ENCODE measurements at places on chromosomes 4 and X.

DNA sequence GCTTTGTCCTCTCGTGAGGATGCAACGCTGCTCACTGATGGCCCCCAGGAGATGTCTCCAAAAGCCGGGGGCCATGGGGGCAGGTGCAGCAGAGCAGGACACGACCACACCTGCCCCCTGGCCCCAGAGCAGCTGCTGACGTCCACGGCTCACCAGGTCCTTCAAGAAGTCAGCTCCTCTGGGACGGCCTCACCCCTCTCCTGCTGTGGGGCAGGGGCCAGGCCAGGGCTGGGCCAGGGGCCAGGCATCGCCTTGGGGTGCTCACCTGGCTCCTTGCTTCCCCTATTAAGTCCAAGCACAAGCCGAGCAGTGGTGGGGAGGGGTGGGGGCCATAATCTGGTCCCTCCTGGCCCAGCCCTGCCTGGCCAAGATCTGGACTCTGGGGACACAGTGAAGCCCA lies 28.6 kb upstream of the MXD4 start:
- no peak for DNase-seq

- DNase-seq = no peak
These were observed 99.0 kb downstream of the CAMK2D start for GRCh38 chr4:113662581-113662980.

GRCh38 chr4:930827-931193 lies 1.3 kb downstream of the GAK start:
- no peak for DNase-seq

- no peak for DNase-seq
These were observed 97.2 kb upstream of the MSX1 start for GRCh38 chr4:4762300-4762699.

- DNase-seq = no peak
These were observed 762.4 kb downstream of the DMD start for GRCh38 chrX:32448945-32449344.

DNA sequence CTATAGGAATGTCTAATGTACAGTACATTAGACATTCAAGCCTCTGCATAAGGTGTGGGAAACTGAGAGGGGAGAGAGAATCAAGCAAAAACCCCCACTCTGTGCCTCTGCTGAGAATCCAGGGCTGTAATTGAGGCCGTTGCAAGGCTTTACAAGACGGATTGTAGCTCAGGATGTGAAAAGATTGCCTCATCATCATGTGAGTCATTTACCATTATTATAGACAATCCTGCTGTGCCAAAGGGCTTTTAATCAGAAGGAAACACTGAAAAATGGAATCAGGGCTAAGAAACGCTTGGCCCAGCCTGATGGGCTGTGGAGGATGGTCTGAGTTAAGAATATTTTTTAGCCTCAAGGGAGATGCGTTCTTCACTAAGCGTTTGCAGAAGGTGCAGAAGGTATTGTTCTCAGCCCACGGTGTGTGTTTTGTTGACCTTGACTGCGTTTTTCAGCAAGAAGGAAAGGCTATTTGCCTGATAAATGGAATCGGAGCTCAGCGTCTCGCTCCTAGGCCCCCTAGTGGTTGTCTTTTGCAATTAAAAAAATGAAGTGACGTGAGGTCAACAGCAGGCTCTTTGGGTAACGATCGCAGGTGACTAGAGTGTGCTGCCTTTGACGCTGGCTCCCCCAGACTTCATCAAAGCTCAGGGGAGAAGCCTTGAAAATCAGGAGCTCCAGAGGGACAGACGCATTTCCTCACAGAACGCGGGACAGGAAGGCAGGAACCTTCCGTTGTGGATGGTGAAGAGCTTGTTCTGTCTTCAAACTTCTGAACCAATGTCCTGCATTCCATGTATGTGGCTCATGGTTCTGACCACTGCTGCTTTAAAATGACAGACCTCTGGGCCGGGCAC lies 18.1 kb upstream of the CHRNA9 start:
- peak; percentile 39 for DNase-seq

DNA sequence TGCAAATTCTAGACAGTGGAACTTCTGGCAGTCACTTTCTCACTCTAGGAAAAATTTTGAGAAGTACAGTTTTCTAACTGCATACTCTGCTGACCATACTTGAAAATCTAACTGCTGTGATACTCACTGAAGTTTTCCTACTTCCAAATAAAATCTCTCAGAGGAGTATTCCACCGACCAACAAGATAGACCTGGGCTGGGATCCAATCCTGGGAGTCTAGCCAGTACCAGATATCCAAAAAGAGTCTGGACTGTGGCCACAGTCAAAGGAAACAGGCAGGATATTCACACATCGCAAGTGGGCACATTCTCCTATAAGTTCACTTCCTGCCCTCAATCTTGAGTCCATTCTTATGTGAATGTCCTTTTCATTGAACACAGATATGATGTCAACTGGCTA lies 1138.7 kb upstream of the PCDH7 start:
- no peak for DNase-seq

- DNase-seq = no peak
These were observed 121.2 kb downstream of the MANBA start for GRCh38 chr4:102639598-102639997.

- DNase-seq = no peak
These were observed 18.6 kb downstream of the TBCK start for GRCh38 chr4:106297245-106298035.

DNA sequence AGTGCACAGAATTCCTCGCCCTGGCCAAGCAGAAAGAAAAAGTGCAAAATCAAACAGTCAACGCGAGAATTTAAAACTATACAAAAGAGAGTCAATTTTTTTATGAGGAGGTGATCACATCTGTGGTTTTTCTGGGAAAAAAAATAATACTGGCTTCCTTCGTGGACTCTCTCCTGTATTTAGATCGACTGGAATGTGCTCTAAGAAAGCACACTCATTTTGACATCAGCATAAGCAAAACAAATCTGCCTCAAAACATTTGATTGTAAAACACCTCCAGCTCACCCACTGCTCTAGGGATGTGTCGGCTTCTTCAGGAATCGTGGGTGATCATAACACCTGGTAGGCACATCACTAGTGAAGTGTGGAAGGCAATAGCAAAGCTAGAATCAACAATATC lies 417.4 kb upstream of the FAT1 start:
- no peak for DNase-seq

- no peak for DNase-seq
These were observed 1012.9 kb downstream of the RAB28 start for GRCh38 chr4:12471193-12471592.

DNA sequence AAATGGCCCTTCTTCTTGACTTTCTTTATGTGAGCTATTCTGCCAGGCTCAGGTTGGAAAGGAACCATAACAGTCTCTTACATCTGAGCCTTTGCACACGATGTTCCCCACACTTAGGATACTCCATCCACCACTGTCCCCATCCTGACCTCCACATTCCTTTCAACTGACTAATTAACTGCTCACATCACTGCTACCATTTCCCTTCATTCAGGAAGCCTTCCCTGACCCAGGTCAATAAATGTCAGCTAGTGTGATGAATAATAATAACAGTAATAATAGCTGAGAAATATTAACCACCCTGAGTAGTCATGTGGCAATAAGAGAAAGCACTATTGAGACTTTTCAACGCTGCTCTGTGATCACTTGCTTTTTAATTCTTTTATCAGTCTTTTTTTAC lies 291.7 kb downstream of the KCNIP4 start:
- no peak for DNase-seq

DNA sequence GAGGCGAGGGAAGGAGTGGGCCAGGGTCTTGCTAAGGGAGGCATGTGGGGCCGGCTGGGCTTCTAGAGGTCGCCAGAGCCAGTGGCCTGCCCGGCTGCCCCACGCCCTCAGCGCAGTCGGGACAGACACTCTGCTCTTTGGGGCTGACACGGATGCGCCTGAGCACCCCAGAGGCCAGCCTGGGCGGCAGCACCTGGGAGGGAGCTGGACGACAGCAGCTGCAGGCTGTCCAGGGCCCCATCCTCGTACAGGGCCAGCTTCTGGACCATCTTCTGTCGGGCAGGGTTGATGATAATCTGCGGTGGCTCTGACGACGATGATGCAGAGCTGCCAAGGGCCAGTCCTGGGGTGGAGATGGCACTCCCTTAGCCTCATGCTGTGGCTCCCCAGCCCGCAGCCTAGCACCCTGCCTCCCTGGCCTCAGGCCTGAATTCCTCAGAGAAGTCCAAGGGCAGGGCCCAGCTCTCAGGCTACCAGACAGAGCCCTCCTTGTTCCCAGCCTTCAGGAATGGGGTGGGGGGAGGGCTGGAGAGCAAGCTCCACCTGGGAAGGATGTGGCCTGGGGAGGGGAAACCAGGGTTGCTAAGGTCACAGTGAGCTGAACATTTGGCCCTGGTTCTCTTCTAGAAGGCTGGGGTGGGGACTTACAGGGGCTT lies 7.2 kb downstream of the IRAK1 start:
- DNase-seq = no peak

DNA sequence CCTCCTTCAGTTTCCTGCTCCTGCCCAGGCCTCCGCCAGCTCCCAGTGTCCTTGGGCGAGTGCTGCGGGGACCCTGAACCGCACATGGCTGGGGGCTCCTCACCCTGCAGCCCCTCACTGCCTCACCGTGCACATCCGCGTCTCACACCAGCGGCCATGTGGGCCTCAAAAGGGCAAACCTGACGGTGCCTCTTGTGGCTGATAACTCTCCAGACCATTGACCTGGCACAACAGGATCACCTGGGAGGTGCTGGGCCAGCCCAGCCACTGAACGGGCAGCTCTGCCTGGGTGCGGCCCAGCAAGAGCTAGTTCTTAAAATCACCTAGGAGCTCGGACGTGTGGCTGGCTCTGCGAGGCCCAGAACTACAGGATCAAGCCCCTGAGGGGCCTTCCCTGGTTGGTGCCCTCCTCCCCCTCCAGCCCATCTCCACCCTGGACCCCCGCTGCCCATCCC lies 4.1 kb upstream of the S100P start:
- DNase-seq = no peak

- no peak for DNase-seq
These were observed 64.7 kb upstream of the PCDH10 start for GRCh38 chr4:133084421-133084820.

DNA sequence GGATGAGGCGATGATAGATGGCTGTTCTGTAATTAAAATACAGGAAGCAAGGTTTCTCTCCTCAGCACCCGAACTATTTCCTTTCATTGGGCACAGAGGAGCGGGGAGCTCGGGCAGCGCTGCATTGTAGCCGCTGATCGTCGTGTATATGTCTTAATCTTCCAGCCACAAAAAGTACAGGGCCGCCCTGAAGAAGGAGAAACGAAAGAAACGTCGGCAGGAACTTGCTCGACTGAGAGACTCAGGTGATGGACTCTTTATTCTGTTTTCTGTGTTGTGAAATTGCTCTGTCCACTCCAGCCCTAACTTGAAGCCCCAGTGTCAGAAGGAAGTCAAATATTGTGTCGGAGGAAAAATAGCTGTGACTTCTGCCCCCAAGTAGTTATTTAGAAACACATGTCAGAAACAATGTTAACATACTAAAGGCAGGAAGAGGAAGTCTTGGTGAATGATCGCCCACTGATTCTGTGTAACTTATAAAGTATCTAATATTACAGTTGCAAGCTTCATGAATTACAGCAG lies 546 bp downstream of the ZRSR2 start:
- DNase-seq = no peak

DNA sequence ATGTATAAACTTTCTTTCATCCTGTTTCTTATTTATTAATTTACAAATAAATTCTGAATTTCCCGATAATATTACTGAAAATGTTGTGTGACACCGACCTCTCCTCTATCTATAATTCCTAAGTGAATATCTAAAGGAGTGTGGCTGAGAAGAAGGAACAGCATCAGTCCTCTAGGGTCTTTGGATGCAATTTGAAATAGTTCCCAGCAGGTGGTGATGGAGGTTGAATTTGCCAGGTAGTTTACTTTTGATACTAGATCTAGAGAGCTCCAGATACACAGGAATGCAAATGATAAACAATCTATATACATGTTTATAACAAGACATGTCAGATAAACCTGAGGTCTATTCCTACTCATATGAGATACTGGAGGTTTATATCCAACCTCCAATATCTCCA lies 305.4 kb downstream of the PCDH18 start:
- DNase-seq = no peak

- DNase-seq = no peak
These were observed 23.5 kb downstream of the TLR10 start for GRCh38 chr4:38759113-38759789.

DNA sequence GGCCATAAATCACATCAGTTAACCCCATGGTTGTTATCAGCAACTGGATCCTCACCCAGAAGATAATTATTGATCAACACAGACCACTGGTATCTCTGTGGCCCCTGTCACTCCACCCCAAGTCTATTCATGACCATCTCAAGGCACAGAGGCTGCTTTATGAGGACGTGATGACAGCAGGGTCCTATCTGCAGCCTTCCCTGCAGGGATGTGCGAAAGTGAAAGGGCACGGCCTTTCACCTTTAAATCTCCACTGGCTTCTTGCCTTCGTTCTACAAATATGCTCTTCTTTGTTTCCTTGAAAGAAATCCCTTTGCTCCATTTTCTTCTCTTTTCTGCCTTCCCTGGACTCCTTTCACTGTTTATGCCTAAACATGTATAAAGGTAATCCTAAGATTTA lies 170.6 kb upstream of the EDNRA start:
- no peak for DNase-seq

DNA sequence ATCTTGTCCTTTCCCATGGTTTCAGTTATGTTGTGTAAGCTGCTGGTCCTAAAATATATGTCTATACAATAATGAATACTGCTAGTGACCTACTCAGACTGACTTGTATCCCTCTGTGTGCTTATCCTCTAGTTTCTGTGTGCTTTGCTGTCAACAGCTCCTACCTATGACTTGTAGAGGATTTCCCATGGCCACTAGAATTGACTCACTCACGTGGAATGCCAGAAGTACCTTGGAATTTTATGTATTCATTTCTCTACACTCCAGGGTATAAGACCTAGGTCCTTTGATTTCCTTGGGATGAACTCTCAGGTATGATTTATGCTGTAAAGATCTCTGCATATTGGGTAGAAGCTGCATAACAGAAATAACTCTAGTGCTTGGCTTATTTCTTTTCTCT lies 279.9 kb upstream of the SLIT2 start:
- no peak for DNase-seq

GRCh38 chr4:10732914-10733415 lies 48.4 kb upstream of the CLNK start:
- no peak for DNase-seq
